ENCODE measurements at places on chromosomes 6 and 20.

- no peak for DNase-seq
These were observed 32.4 kb downstream of the SESN1 start for GRCh38 chr6:109062216-109062615.

- DNase-seq, result no peak
These were observed 288.2 kb upstream of the PREP start for GRCh38 chr6:105691081-105691480.

GRCh38 chr20:20210327-20210726 is 157.6 kb upstream of the INSM1 start:
- DNase-seq, result no peak

GRCh38 chr6:15280028-15280427 is 34.2 kb downstream of the JARID2 start:
- no peak for DNase-seq

DNA sequence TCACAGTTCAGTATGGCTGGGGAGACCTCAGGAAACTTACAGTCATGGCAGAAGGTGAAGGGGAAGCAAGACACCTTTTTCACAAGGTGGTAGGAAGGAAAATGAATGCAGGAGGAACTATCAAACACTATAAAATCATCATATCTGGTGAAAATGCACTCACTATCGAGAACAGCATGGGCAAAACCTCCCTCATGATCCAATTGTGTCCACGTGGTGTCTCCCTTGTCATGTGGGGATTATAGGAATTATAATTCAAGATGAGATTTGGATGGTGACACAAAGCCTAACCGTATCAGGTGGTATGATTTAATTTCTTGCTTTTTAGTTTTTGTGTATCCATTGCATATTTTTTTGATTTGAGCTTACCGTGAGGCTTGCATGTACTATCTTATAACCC is 133.2 kb upstream of the SYNCRIP start:
- no peak for DNase-seq

- no peak for DNase-seq
These were observed 21.3 kb upstream of the BEND6 start for GRCh38 chr6:56933650-56934049.

GRCh38 chr20:8858181-8858787 is 210.6 kb upstream of the PLCB4 start:
- DNase-seq, result no peak

DNA sequence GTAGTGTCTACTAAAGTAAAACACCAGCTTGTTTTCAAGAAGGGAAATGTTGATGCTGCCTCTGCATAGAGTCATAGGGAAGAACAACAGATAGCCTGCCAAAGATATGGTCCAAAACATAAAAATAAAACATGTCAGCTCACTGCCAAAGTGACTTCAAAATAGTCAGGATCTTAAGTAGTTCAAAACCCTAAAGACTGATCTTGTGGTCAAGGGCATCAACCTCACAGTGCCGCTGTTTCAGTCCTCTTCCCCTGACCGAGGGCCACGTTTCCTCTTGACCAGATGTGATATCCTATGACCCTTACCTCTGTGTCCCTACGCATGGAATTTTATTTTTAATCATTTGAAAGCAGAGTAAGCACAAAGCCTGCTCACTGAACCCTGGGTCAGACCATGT is 104.2 kb upstream of the CNKSR3 start:
- no peak for DNase-seq

Data from activated CD4-positive, alpha-beta T cell treated with anti-CD3 and anti-CD28 coated beads, Interleukin-2, amount 50 U/mL, for 24 hours (primary cell).